NCI-H1417 treated with DMSO at 0.1 percent for 48 hours (cell line): ENCODE measurements at places on chromosomes 7 and 10.

DNA sequence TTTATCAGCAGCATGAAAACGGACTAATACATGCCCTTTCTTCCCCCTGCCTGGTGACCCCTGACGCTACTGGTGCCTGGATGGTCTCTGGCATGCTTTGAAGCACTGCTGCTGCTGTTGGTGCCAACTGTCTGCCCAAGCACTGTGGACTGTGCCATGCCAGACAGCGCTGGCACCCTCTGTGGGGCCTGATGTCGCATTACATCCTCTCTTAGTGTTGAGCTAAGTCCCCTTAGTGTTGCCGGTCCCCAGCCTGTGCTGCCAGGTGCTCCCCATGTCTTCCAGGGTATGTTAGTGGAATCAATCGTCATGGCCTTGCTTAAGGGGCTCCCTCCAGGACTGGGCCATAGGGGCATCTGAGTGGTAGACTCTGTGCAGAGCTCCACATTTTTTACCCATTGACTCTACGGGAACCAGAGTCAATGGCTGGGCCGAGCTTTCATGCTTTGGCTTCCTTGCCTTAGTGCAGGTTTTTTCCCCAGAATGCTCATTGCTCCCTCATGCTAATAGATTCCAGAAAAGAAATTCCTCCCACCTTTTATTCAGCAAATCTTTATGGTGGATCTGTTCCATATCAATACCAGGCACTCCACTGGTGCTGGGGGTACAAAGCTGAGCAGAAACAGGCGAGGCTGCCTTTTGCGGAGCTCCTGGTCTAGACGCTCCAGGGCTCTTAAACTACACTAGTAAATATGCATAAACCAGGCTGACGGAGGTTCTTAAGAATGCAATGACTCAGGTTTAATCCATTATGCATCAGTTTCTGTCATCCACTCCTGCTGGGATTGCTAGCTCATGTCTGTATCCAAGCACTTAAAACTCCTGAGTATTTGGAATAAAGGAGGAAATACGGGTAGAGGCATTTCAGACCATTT is 21.8 kb upstream of the MRC1 start:
- no peak for DNase-seq

GRCh38 chr10:71233482-71233892 is 21.1 kb downstream of the UNC5B start:
- DNase-seq: no peak

GRCh38 chr10:120505866-120506265 is 48.8 kb downstream of the PLPP4 start:
- no peak for DNase-seq

GRCh38 chr10:17199351-17199804 is 2.1 kb downstream of the TRDMT1 start:
- DNase-seq: no peak

GRCh38 chr10:119263951-119264617 is 56.7 kb downstream of the GRK5 start:
- no peak for DNase-seq

DNA sequence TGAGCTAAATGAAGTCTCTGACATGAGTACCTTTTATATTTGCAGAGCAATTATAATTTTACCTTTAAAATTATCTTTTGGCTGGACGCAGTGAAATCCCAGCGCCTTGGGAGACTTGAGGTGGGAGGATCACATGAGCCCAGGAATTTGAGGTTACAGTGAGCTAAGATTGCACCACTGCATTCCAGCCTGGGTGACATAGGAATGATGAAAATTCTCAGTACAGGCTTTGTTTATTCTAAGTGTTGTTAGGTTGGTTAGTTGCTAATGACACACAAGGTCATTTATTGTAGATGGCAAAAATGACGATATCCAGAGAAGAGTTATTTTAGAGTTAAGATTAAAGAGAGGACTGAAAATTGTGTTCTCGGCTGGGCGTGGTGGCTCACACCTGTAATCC is 87.6 kb downstream of the XRCC2 start:
- no peak for DNase-seq

DNA sequence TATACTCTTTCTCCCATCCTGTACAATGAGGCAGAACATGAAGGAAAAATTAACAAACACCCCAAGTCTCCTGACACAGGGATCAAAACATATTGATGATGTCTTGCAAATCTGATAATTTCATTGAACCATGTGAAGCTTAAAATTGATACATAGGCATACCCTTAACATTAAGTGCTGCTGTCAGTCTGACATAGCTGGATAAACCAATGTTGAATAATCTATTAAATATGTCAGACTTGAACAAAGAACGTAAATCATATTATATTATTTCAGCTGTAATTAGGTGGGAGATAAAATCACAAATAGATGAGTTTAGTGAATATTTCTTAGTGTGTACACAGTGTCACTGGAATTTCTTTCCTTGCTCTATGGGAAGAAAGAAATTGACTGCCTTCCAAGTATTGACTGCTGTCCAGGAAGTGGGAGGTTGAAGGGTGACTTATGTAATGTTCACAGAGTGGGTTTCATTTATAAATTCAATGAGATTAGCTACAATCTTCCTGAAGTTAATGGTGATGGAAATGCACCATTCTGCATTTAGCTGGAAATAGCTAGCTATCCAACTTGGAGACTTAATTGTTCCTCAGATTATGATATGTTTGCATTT is 170.8 kb downstream of the AUTS2 start:
- DNase-seq: no peak

GRCh38 chr7:77216181-77216845 is 16.7 kb upstream of the FGL2 start:
- no peak for DNase-seq

GRCh38 chr7:17640730-17641377 is 299.4 kb downstream of the SNX13 start:
- no peak for DNase-seq

DNA sequence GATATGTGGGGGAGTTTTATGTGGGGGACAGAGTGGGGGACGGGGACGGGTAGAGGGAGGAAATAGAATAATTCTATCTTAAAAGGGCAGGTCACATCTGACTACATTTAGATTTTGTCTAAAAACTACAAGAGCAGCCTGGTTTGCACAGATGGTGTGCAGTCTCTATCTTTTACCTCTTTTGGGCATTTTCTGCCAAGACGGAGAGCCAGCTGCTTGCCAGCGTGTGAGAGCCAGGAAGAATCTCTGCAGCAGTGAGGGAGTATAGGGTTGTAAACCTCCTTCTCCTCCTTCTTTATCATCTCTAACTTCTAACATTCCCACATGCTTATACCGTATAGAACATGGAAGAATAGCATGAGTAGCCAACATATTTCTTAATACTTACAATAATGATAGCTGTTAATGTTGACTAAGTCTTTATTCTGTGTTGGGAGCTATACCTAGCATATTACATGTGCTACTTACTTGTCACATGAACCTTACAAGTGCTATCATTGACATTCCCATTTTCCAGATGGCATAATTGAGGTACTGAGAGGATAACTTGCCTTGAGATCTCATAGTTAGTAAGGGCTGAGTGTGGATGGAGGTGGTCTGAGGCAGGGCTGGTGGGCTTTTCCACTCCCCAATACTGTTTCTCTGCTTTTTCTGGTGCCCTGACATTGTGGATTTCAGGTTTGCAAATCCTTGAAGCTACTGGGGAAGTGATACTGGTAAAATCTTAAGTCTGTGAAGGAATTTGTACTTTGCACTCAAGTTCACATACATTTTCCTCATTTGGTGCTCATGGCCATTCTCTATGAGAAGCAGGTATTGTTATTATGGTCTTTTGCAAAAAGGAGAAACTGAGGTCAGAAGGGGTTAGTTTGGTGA is 1.1 kb downstream of the ENTPD1 start:
- no peak for DNase-seq

DNA sequence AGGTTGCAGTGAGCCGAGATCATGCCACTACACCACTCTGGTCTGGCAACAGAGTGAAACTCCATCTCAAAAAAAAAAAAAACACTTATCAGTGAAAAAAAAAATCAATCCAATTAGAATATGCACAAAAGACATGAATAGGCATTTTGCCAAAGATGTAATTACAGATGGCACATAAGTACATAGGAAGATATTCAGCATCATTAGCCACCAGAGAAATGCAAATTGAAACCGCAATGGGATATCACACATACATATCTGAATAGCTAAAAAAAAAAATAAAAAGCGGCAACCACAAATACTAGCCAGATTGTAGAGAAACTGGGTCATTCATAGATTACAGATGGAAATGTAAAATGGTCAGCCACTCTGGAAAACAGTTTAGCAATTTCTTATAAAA is 1310.8 kb downstream of the XPNPEP1 start:
- no peak for DNase-seq

DNA sequence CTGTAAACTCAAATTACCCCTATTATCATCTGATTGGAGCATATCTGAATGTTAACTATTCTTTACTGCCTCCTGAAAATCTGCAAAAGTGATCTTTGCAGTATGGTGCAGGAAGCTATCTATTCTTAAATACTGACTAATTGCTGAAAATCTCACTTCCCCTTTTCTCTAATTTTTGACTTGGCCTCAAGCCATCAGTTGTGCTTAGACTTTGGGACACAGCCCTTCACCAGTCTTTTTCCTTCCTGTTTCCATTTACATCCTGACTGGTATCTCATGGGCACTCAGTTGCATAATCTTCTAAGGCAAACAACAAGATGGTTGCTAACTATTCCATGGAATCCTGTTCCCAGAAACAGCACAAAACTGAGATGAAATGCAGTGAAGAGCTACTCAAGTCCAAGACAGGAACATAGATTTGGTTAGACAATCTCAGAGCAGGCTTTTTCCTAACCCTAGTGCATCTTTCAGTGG is 228.5 kb downstream of the SORCS1 start:
- no peak for DNase-seq

- no peak for DNase-seq
Observed at GRCh38 chr7:99949645-99950228, 20.3 kb upstream of the GJC3 start.

DNA sequence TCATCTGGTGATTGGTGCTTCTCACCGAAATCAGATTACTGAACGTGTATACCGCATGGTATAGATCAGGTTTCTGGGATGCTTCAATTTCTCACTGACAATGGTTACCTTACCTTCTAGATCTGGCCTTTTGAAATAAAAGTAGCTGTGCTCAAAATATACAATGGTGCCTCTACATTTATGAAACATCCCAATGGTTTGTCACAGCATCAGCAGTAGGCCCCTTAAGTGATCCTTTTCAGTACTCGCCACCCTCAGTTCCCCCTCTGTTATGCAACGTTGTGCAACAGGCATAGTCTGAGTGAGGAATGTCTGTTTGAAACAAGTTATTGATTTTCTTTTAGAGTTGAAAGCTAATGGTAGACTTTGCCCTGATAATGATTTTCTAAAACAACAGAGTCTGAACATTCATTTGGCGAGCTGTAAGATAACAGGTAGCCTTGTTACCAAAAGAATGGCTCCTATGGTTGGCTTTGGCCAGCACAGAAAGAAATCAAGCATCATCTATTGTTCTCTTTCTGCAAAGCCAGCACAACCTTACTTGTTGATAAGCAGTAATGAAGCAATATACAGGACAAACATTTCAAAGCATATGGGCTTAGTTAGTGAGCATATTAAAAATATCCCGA is 693.9 kb downstream of the PARD3 start:
- DNase-seq: no peak

DNA sequence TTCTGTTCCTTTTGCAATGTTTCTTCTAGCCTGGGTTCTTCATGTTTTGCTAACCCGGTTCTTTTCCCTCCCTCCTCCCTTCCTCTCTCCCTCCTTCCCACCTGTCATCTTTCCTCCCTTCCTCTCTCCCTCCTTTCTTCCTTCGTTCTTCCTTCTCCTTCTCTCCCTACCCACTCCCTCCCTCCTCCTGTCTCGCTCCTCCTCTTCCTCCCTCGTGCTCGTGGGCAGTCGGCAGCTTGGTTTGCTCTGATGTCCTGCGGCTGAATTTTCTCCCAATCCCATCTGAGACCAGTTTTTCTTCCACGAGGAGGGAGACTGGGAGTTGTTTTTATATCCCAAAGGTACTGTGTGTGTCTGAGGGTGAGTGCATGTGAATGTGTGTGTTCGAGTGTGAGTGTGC is 43.6 kb upstream of the DIP2C start:
- no peak for DNase-seq

DNA sequence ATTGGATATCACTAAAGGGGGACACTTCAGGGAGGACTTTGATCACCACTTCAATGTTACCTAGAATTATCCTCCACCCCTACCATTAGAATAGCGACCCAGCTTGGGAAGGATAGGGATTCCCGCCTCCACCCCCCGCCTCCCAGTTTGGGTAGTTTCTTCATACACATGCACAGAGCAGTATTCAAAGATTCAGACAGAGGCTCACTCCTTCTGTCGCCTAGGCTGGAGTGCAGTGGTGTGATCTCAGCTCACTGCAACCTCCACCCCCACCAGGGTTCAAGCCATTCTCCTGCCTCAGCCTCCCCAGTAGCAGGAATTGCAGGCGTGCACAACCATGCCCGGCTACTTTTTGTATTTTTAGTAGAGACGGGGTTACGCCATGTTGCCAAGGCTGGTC is 1166.1 kb downstream of the TYW1 start:
- DNase-seq: no peak

GRCh38 chr7:32091608-32092210 is 21.5 kb upstream of the PDE1C start:
- DNase-seq: no peak

DNA sequence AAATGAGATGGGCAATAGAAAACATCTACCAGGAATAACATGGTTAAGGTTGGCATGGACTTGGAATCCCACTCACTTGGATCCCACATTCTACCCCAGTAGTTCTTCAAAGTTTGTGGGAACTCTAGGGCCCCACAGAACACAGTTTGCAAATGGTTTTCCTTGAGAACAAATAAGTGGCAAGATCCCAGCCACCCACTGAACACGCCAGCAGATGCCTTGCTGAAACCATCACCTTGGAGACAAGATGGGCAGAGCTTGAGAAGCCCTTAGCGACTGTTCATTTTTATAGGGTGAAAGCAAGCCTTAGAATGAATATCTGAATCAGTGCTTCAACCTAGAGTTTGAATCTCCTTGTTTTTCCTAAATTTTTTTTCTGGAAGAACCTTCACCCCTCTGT is 349.1 kb downstream of the RPS24 start:
- no peak for DNase-seq

DNA sequence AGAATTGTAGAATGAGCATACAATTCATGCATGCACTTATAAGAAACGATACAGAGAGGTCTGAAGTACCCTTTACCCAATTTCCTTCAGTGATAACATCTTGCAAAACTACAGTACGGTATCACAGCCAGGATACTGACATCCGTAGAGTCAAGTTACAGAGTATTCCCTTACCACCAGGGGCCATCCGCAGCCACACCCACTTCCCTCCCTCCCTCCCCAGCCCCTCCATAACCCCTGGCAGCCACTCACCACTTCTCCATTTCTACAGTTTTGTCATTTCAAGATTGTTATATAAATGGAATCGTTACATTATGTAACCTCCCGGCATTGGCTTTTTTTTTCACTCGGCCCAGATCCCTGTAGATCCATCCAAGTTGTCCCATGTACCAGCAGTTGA is 113.6 kb upstream of the RET start:
- DNase-seq: no peak

- no peak for DNase-seq
Observed at GRCh38 chr10:70348228-70348850, 34.1 kb downstream of the LRRC20 start.

- no peak for DNase-seq
Observed at GRCh38 chr10:133275684-133276092, 980 bp downstream of the ADAM8 start.
